Fibroblast of pulmonary artery (primary cell): ENCODE measurements at places on chromosomes 4 and X.

- no peak for DNase-seq
Measured at GRCh38 chr4:82601242-82602015, 39.6 kb upstream of the TMEM150C start.

DNA sequence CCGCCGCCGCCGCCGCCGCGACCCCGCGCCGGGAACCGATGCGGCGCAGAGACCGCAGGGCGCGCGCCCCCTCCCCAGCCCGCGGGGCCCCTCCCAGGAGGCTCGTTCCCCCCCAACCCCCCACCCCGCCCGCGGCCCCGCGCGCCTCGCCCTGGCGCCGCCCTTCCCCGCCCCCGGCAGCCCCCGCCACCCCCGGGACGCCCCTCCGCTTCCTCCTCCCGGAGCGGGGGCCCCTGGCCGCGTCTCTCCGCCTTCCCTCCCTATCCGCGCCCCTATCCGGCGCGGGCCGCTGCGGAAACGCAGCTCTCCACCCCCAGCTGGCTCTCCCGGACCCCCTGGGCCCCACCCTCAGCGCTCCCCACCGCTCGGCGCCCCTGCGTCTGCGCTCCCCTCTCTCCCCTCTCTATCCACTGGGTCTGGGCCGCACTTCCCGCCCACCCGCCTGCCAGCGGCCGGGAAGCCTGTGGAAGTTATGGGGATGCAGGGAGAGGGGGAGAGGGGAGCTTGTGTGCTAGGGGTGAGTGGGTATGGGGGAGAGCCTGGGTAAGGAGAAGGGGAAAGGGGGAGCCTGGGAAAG is at the start of gene TMEM271:
TMEM271 (minus strand) TSS at position 51 of the 577 bp plus-strand sequence. CDS start 233 bp downstream, outside the sequence.
- DNase-seq: no peak

DNA sequence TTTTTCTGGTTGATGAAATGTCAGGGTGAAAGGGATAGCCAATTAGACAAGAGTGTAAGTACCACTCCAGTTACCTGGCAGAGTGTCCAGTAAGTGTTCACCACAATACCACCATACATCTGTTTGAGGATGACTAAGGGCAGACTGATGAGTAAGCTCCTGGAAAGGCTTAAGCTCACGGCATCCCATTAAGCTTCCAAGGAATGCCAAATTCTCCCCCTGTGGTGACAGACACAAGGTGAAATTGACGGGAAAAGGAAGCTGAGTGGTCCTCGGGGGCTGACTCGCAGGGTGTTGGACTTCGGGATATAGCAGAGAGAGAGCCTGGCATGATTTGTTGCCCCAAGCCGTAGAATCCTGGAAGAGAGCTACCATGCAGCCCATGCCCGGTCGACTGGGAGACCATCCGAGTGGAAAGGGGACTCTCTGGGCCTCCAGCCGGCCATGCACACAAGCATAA is 7.6 kb upstream of the BST1 start:
- DNase-seq: peak; percentile 86

GRCh38 chr4:175947117-175947722 is 118.4 kb upstream of the WDR17 start:
- DNase-seq: peak; percentile 64

- DNase-seq: no peak
Measured at GRCh38 chrX:132452911-132453550, 35.8 kb downstream of the MBNL3 start.

DNA sequence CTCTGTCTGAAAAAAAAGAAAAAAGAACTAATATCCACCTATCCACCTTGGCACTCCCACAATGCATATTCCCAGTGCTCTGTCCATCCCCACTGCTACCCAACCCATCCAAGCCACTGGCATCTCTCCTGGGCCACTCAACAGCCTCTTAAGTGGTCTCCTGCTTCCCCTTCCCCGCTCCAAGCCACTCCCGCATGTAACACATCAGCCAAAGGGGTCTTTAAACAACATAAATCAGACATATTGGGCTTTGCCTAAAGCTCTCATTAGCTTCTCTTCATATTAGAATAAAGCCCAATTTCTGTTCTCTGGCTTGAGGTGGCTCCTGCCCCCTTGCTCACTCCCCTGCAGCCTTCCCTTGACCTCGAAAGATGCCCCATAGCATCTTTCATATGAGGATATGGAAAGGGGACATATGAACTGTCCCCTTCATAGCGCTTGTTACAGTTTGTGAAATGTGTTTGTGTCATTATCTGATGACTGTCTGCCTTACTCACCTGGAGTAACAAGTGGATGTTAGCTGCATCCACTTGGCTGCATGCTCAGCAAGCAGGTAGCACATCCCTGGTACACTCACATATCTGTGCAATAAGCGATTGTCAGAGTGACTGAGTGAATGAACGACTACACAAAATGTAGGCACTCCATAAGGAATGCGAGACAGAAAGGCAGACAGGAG is 3.1 kb downstream of the BLOC1S4 start:
- no peak for DNase-seq

- peak; percentile 17 for DNase-seq
Measured at GRCh38 chr4:92163348-92163747, 140.4 kb upstream of the GRID2 start.

- no peak for DNase-seq
Measured at GRCh38 chrX:112704187-112704586, 24.4 kb upstream of the LHFPL1 start.

- no peak for DNase-seq
Measured at GRCh38 chr4:21792736-21793135, 155.8 kb downstream of the KCNIP4 start.

GRCh38 chr4:37928426-37929416 is 31.5 kb upstream of the PTTG2 start:
- no peak for DNase-seq

DNA sequence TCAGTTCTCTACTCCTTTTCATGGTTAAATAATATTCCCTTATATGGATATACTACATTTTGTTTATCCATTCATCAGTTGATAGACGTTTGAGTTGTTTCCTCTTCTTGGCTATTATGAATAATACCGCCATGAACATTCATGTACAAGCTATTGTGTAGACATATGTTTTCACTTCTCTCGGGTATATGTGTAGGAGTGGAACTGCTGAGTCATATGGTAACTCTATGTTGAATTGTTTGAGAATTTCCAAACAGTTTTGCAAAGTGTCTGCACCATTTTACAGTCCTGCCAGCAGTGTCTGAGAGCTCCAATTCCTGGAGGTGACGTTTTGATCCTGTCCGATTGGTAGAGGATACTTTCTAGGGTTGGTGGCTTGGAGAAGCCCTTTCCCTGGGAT is 23.6 kb downstream of the PLAC1 start:
- peak; percentile 86 for DNase-seq

- DNase-seq: no peak
Measured at GRCh38 chrX:63720293-63720692, 64.7 kb downstream of the ARHGEF9 start.

GRCh38 chr4:179750374-179750773 is 2308.1 kb upstream of the AGA start:
- no peak for DNase-seq

DNA sequence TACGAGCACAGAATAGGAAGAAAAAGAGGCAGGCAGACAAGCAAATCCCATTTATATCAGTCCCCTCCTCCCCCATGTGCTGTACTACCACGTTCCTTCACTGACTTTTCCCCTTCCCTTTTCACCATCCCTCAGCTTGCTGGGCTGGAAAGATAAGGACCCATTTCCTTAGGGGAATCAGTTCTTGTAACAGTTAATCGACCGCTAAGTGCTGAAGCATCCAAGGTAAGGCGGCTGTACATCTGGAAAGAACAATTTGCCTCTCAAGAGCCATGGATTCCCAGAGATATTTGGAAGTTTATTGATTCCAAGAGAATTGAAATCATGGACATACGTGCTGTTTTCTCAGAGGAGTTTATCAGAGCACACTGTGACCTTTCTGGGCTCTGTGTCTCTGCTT is 1688.0 kb downstream of the STIM2 start:
- no peak for DNase-seq

GRCh38 chr4:24126776-24127175 is 236.9 kb upstream of the PPARGC1A start:
- no peak for DNase-seq

DNA sequence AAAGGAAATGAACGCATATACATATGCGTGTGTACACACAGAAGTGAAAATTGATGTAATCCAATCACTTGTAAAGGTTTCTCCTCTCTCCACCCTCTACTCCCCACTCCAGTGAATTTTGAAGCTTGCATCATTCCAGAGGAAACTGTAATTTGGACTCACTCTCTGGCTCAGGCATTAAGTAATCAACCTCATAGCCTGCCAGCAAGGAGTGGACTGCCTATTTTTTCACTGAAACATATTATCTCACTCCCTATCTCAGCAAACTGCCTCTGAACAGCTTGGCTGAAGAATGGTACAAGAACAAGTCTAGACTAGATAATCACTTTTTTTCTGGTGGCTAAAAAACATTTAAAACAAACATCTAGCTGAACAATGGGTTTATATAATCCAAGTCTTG is 124.2 kb downstream of the C4orf51 start:
- peak; percentile 95 for DNase-seq

DNA sequence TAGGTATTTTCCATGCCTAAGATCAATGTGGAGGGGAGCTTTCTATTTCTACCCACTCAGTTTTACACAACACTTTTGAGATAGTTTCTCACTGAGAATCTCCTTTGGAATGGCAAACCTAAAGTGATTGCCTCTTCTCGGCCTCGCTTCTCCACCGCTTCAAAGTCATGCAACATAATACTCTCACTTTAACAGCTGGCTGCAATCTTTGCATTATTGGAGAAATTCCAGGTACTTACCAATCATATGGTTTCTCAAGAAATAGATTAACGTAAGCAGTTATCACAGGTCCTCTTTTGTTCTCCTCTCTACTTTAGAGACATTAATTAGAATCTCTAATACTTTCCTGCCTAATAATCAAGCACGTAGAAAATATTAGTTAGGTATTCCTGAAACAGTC is 3.7 kb upstream of the IL13RA2 start:
- DNase-seq: peak; percentile 53

GRCh38 chr4:20778896-20779295 is 78.6 kb downstream of the PACRGL start:
- DNase-seq: no peak

GRCh38 chrX:375181-376036 is 11.3 kb downstream of the PPP2R3B start:
- no peak for DNase-seq

DNA sequence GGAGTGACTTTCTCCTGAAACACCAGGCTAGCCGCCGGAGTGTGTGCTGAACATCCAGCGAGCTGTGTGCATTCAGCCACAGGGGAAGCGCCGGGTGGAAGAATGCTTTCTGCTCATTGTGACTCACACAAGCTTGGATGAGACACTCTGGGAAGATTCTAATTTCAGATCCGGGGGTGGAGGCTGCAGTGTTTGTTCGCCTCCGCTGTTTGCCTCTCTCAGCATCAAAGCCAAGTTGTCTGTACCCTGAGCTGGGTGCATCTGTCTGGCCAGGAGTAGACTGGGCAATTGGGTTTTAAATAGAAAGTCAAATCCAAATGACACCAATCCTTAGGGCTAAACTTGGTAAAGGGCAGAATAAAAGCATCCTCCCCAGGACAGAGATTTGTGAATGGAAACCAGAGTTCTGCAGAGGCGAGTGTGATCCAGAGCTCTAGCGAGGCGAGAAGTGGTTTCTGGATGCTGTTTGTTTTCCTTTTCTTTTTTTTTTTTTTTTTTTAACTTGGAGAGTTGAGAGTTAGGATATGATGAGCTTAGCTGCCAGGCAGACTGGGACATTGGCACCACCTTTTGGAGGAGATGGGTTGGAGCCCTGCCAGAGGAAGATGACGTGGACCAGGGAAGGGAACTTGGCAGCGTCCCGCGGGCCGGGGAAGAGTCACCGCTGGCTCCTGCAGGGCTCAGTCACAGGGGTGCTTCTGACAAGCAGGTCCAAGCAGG is 196.0 kb upstream of the PSAPL1 start:
- DNase-seq: peak; percentile 67

DNA sequence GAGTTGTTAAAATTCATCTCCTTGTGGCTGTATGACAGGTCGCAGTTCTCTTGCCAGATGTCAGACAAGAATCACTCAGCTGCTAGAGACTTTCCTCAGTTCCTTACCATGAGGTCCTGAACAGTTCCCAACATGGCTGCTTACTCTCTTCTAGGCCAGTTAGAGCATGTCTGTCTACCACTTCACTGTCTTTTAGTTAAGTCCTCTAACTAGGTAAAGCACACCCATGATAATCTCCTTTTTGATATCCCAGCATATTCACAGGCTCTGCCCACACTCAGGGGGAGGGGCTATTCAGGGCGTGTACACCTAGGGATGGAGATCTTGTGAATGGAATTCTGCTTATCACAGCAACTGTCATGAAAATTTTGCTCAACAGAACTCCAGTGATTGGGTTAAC is 190.1 kb downstream of the ADAMTS3 start:
- no peak for DNase-seq

DNA sequence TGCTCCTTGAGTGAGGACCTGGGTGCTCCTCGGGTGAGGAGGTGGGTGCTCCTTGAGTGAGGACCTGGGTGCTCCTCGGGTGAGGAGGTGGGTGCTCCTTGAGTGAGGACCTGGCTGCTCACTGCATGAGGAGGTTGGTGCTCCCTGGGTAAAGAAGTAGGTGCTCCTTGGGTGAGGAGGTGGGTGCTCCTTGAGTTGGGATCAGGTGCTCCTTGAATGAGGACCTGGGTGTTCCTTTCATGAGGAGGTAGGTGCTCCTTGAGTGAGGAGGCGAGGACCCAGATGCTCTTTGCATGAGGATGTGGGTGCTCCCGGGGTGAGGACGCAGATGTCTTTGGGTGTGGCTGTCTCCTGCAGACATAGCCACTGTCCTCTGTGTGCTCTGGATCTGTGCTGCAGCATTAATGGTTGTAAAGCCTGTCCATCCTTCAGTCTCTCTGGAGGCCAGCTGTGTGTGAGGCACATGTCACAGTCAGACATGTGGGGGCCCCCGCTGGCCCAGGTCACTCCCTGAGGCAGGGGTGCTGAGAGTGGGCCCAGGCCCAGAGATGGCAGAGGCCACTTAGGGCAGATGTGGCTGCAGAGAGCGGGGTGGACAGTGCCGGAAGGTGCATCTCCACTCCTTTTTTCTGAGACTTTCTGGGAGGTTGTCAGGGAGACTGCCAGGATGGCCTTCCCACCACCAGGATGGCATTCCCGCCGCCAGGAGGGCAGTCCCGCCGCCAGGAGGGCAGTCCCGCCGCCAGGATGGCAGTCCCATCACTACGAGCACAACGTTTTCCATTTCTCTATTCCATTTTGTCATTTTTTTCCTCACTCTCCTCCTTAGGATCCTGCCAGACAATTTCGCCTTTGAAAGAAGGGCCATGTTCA is 101.8 kb downstream of the HMX1 start:
- DNase-seq: no peak

GRCh38 chr4:136725286-136726081 is 806.8 kb downstream of the PCDH18 start:
- DNase-seq: peak; percentile 2

DNA sequence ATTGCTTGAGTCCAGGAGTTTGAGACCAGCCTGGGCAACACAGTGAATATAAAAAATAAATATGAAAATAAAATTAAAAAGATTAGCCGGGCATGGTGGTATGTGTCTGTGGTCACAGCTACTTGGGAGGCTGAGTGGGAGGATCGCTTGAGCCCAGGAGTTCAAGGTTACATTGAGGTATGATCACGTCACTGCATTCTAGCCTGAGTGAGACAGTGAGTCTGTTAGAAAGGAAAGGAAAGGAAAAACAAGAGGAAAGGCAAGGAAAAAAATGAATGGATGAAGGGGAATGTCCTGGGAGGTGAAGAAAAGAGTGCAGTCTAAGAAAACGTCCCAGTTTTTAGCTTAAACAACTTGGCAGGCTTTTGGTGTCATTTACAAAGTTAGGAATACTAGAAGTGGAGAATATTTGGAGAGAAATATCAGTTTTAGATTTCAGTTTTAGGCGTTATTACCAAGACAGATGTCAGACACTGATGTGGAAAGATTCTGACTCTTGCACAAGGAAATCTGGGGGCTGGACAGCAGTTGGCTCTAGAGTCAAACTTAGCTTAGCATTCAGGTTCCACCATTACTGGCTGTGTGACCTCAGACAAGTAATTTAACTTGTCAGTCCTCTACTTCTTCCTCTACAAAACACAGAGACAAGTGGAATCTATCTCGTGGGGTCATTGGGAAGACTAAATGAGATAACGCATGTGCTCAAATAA is 139.0 kb downstream of the TSPAN5 start:
- DNase-seq: peak; percentile 89
